H7 (cell line): ENCODE measurements at places on chromosomes 12 and 14.
A peak's percentile ranks its signal among the peaks of the same experiment; 100 is the strongest.

DNA sequence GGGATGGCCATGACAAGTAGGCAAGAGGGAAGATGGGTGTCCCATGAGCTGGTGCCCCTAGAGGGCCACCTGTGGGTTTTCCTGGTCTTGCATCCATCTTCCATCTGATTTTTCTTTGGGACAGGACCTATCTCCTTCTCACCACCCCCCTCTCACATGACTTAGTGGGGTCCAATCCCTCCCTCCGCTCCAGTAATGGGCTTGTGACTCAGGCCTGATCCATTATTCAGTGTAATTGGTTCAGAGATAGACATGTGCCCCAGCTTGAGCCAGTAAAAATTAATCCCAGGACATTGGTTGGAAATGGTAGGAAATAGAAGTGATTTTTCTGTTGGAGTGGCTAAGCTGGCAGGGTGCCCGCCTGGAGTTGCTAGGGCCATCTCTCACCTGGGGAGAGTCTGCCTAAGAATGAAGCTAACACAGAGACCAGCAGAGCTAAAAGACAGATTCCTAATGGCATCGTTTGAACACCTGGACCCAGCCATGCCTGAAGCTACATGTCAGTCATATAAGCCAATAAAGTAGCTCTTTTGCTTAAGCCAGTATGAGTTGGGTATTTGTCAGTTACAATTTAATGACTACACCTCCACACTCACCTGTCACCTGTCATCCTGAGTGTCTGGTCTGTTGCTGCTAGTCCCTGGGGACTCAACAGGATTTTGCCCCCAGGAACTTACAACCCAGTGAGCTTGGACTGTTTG, 14.7 kb downstream of the RASAL1 start:
- DNase-seq: no peak

DNA sequence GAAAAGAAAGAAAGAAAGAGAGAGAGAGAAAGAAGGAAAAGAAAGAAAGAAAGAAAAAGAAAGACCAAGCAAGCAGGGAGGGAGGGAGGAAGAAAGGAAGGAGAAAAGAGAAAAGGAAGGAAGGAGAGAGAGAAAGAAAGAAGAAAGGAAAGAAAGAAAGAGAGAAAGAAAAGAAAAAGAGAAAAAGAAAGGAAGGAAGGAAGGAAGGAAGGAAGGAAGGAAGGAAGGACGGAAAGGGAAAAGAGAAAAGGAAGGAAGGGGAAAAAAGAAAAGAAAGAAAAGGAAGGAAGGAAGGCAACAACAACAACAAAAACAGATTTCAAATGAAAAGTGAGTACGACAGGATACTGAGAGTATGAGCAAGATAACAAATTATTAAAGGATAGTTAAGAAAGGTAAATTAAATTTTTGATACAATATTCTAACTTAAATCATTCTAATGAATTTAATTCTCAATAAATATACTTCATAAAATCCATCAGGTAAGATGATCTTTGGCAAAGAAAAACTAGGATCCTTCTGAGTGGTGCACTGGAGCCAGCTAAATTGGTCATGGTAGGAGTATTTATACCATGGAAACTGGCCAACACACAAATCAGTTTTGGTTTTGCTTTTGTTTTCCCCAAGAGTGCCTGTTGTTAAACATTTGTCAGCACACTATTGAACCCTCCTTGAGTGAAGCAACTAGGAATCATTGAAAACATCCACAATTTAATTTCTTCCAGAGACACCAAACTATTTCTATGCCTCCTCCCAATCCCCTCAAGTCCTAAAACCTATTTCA, 56.1 kb upstream of the DYRK2 start:
- DNase-seq: no peak

- no peak for DNase-seq
Observed at GRCh38 chr12:97977870-97978405, 515.3 kb downstream of the RMST start.

DNA sequence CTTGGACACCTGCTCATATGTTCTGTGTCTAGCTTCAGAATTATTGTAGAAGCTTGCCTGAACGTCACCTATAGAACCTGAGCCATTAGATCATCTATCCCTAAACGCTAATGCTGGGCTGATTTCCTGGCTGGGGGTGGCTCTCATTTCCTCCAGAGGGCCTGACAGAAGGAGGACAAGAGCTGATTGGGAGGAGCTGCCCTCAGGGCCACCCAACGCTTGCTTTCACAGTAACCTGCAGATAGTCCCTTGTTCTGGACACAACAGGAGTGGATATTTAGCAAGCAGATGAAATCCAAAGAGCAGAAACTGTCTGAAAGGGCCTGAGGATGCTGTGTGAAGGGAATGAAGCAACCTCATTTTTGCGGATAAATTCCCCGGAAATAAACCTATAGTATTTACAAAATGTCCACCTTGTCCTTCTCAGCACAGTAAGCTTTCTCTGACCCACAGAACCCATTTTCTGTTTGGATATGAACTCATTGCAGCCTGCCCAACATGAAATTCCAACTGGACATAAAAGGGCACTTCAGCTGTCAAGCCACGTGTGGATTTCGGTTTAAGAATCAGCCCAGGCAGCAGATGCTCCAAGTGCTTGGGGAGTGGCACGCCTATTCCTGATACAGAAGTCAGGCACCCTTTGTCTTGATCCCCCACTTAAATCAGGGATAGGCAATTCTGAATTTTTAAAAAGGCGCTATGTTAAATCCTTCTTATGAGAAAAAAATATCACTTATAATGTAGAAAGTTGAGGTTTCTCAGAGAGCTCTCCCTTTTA, 32.8 kb upstream of the TUBA1C start:
- no peak for DNase-seq

GRCh38 chr12:131828671-131829355, 620 bp downstream of the MMP17 start:
- peak; percentile 87 for DNase-seq

GRCh38 chr12:106010741-106011140, 128.0 kb downstream of the NUAK1 start:
- no peak for DNase-seq

DNA sequence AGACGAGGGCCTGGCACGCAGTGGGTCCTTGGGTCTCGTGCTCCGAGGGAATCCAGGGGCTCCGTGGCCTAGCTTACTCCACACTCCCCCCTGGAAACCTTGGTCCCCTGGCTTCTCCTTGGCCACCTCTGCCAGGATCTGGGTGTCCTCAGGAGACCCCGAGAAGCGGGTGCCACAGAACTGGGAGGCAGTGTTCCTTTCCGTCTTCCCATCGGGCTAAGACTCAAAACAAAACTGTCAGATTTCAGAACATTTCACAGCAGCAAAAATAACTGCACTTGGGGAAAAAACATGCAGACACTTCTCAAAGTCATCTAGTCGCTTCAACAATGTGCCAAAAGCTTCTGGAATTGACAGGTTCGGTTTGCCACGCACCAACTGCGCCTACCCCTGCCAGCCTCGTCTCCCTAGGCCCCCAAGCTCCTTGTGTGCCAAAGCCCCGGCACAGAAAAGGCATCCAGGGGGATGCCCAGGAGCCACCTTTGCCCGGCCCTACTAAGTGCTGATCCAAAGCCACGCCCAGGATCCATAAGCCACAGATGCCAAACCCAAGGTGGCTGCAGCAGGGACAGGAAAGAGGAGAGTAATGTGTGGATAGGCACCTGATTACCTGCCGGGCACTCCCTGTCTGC, 58.4 kb upstream of the DIO3 start:
- peak; percentile 35 for DNase-seq

- DNase-seq: peak; percentile 36
Observed at GRCh38 chr14:89767861-89768268, 186.7 kb downstream of the EFCAB11 start.

- no peak for DNase-seq
Observed at GRCh38 chr12:98229540-98229924, 285.9 kb upstream of the TMPO start.

- no peak for DNase-seq
Observed at GRCh38 chr14:83467811-83468210, 1934.2 kb upstream of the SEL1L start.

GRCh38 chr12:77537663-77538062, 293.0 kb upstream of the NAV3 start:
- no peak for DNase-seq

DNA sequence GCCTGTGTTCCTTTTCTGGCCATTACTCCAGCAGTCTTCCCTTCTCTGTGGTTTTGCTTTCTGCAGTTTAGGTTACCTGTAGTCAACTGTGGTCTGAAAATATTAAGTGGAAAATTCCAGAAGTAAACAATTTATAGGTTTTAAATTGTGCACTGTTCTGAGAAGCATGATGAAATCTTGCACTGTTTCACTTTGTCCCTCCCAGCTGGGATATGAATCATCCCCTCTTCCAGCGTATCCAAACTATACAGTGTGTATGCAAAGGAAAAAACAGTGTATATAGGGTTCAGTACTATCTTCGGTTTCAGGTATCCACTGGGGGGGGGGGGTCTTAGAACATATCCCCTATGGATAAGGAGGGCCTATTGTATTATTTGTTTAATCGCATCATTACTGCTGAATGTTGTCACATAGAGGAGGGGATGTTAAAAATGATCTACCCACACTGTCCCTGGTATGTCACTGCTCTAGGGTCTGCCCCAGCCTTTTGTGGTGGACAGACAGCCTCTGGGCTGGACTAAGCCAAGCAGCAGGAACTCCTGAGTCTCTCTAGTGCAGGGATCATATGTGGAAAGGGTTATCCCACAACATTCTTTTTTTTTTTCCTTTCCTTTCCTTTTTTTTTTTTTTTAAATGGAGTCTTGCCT, 109.1 kb upstream of the MAX start:
- no peak for DNase-seq

DNA sequence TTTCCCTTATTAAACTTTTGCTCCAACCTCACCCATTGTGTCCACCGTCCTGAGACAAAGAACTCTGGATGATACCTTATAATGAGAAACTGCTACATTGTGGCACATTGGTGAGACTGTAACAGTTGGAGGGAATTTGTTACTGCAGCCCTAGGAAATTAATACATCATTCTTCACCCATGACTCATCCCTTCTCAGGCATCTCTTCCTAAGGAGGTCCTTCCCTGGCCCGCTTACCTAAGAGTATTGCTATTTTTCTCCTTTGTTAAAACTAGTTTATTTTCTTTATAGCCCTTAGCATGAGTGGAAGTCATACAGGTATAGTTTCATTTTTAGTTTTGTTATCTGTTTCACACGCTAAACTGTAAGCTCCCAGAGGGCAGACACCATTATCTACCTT, 87.1 kb downstream of the TMEM260 start:
- DNase-seq: no peak

DNA sequence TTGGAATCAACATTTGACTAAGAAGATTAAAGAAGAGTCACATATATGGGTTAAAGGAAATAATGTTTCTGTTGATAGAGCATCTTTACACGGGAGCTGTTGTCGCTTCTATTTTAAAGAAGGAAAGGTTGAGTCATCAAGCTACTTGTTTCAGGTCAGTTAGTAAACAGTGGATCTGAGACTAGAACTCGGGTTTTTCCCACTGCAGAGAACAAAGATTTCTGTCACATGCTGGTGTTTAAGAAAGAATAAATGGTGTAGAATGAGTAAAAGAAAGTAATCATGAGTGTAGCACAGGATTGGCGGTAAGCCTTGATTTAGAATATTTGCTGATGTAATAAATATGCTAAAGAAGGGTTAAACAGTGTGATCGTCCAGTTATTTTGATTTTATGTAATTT, 455.5 kb downstream of the AEBP2 start:
- no peak for DNase-seq

DNA sequence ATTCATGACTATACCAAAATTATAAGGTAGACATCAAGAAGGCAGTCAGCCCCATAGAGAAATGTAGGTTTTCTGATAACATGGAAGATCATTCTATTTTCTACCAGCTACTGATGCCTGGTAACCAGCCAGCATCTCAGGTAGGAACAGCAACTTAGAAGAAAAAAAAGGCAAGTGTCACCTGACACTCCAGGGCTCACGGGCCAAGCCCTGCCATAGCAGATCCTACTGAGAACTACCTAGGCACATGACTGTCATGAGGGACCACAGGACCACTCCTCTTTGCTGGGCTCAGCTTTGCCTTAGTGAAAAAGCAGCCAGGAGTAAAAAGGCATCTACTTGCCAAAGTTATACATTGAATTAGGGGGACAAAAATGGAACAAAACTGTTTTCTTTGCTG, 33.4 kb downstream of the CORO1C start:
- no peak for DNase-seq

- DNase-seq: peak; percentile 80
Observed at GRCh38 chr14:96762650-96763049, 34.5 kb upstream of the VRK1 start.

DNA sequence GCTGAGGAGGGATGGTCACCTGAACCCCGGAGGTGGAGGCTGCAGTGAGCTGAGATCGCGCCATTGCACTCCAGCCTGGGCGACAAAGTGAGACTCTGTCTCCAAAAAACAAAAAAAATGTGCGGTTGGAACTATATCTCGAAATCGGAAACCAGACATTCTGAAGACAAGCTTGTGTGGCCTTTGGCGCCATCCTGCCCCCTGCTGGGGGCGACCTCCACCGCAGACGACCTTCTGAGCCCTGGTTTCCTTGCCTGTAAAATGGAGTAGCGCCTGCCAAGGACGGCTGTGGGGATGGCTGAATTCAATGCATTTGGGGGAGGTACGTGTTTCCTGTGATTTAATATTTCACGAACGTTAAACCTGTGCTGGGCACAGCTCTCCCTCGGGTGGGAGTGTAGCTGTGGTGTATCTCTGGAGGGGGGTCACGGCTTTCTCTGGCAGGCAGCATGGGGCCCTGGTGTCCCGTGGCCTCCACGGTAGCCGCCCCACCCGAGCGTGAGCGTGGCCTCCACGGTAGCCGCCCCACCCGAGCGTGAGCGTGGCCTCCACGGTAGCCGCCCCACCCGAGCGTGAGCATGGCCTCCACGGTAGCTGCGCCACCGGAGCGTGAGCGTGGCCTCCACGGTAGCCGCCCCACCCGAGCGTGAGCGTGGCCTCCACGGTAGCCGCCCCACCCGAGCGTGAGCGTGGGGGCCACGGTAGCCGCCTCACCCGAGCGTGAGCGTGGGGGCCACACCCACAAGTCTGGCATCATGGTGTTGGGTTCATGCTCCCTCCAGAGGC, 55.3 kb downstream of the LRCOL1 start:
- peak; percentile 87 for DNase-seq

DNA sequence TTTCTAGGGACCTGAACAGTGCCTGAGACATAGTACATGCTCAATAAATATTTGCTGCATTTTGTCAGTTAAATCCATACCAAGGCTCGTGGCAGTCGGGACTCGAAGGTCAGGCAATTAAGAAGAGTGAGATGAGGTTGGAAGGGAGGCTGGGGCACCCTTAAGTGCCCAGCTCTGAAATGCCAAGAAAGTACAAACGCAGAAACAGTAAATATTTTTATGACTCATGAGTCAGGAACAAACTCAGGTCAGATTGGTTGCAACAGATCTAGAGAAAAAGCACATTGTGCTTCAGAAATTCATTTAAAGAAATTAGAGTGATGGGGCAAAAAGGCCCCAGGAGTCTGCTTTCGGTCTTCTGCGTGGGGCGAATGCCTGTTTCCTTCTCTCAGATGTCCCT, 83.0 kb upstream of the FZD10 start:
- no peak for DNase-seq

- DNase-seq: no peak
Observed at GRCh38 chr14:72810201-72810600, 83.7 kb downstream of the DPF3 start.

- no peak for DNase-seq
Observed at GRCh38 chr12:2138871-2139308, 86.1 kb downstream of the CACNA1C start.
